ENCODE measurements at places on chromosomes 3 and 15. TPM values are rescaled to one million over a fixed set of nuclear protein-coding genes. Genes with fewer than 3 reads are reported as not detected.

The LPCAT4 gene
- total RNA-seq, result 12.3 TPM

The TNK2 gene
- total RNA-seq, result 8.7 TPM

The PLCH1 gene
- total RNA-seq, result 0.60 TPM

The CELF6 gene
- not detected for total RNA-seq

The LDHAL6B gene
- total RNA-seq, result not detected

The SMCO1 gene
- total RNA-seq, result not detected

DNA sequence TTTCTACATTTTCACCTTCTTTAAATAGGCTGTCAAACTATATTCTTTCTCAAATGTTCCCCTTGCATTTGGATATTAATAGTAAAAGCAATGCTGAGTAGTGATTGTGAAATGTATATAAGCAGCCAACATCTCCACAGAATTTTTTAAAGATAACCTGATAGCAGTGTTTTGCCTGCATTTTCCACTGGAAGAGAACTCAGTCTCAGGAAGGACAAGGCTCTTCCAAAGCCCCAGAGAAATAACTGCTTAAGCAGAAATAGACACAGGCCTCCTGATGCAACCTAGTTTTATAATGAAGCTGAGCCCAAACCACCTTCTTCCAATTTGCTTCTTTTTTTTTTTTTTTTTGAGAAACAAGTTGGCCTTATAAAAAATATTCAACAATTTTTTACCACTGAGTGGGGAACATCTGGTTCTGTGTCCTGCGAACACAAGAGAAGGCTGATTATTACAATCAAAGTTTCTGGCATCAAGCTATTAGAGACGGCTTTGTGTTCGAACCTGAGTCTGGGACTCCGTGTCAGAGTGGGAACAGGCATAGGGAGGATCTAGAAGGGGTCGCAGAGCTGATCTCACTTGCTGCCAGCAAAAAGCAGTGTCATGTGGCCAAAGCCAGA lies 332.5 kb upstream of the TBL1XR1 start:
- no peak for DNase-seq

GRCh38 chr3:103894162-103894822 lies 1459.5 kb downstream of the ZPLD1 start:
- no peak for DNase-seq

DNA sequence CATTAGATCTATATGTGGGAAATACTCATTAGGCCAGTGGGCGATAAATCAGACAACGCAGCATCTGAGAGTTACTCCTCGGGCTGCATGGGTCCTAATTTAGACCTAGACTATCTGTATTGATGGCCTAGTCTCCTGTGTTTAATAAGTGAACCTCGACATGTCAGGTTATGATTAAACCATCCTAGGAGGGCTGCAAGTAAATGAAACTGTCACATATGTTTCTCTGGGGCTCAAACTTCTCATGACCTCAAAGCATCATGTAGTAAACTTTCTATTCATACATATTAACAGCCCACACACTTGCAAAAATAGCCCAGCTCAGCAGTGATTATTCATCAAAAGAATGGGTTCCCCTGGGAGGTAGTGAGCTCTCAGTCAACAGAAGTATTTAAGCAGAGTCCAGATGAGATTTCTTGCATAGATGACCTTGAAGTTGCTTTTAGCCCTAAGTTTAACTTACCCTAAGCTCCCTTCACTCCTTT lies 51.6 kb downstream of the RAB11A start:
- no peak for DNase-seq

DNA sequence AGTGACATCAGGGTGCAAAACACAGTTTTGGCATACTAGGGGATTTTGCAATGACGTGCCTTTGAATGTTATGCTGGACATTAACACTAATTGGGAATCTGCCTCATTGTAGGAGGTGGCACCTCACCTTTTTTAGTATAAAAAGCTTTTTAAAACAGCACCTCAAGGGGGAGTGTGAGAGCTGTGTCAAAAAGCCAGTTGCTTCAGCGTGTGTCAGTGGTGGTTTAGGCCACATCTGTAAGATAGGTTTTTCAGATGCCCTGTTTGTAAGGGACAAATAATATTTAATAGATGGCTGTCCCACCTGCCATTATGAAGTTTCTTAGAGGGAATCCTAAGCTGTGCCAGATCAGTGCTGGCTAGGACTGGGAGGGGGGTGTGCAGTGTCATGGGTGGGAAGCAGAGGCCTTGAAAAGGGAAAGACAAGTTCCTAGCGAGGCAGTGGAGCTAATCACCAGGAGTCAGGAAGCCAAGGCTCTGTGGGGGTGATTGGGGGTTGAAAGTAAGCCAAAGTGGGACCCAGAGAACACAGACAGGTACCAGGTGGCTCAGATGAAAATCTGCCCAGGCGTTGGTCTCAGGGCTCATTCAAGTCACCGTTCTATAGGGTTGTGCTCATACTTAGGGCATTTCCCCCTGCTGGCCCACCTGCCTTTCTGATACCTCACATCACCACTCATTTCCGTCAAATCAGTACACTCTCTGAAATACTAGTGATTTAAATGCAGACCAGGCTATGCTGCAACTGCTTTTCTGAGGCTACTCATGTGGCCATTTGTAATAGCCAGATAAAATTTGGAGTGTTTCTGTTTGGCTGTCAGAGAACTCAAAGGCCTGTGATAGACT lies 120.5 kb downstream of the BBX start:
- DNase-seq, result no peak

GRCh38 chr3:131147534-131147933 lies 120.9 kb downstream of the NEK11 start:
- DNase-seq, result no peak
